ENCODE measurements at places on chromosomes 1 and 21.

GRCh38 chr21:37224861-37225839 lies 42.0 kb downstream of the VPS26C start:
- DNase-seq, result no peak

DNA sequence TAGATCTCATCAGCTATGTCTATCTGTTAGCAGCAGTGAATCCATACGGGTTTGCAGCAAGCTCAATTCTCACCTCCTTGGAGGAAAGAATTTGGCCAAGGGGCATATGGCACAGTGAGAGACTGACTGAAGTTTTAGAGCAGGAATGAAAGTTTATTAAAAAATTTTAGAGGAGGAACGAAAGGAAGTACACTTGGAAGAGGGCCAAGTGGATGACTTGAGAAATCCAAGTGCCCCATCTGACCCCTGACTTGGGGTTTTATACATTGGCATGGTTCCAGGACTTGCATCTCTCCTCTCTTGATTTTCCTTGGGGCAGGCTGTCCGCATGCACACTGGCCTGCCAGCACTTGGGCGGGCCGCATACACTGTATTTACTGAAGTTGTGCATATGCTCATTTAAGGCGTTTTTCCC lies 9.2 kb upstream of the OSBPL9 start:
- no peak for DNase-seq

DNA sequence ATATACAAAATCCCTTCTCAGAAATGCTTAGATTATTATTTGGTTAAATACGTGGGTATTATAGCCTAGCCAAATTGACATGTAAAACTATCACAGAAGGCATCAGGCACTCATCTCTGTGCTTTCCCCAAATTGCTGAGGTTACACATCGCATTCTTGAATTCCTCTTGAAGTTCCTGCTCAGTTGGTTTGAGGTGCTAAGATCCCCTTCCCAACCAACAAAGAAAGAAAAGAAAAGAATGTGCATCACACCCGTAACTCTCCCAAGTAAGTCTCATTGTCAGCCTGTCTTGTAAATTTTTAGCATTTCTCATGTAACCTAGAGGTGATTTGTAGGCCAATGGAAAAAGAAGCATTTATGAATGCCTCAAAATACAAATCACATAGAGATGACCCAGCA lies 539.2 kb upstream of the PRMT6 start:
- DNase-seq, result no peak

- no peak for DNase-seq
These were observed 822.8 kb downstream of the BRINP3 start for GRCh38 chr1:189654906-189655305.

GRCh38 chr1:119323216-119323982 lies 45.2 kb upstream of the HAO2 start:
- DNase-seq, result no peak

- DNase-seq, result no peak
These were observed 51.1 kb downstream of the CSMD2 start for GRCh38 chr1:34113887-34114286.

- DNase-seq, result no peak
These were observed 183.5 kb upstream of the DPYD start for GRCh38 chr1:98104289-98104688.

DNA sequence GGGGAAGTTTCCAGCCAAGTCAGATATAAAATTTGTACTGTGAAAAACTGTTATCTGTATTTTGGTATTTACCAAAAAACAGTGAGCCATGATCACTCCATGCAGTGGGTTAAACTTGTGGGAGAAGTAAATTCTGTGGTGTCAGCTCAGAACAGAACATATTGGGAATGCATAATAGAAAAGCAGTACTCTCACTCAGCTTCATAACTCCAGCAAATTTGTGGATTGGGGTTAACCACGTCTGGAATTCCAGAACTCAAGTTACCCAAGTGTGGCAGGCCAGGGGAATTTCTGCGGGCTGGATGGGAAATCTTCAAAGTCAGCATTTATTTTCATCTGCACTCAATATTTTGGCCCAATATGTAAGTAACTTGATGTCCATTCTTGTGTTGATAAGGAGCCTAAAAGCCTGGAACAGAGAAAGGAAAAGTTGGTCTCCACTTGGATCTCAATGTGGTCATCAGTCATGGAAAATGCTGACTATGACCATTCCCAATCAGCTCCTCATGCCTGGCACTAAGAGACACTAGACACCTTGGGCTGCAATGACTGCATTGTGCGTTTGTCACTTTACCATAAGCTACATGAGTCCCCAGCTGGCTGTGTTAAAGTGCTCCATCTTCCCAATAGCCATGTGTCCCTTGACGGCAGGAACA lies 39.1 kb upstream of the ENAH start:
- DNase-seq, result no peak

DNA sequence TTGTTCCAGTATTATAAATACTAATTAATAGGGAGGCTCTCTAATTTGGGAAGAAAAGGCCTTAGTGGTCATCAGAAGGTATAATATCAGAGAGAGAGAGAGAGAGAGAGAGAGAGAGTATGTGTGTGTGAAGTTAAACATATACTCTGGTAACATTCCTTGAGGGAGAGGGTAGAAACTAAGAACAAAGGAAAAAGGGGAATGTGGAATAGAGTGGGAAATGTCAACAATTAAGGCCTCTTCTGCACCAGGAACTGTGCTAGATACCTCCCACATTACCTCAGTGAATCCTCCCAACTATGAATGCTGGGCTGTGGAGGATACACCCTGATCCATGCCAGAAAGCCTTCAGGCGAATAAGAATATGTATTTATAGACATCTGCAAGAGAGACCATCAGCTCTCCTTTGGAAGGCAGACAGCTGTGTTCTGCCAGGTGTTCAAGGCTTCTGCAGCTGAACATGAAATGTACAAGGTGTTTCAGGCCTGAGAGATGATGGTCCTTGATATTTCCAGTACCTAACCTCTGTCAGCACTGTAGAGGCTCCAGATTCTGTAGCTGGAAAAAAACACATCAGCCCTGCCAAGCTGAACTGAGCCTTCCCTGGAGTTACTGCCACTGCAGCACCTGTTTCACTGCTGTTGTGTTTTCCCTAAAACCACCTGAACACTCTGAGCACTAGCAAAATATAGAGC lies 29.1 kb downstream of the TBX15 start:
- no peak for DNase-seq

- DNase-seq, result peak; percentile 84
These were observed 20.7 kb downstream of the FOXO6 start for GRCh38 chr1:41381692-41382479.

DNA sequence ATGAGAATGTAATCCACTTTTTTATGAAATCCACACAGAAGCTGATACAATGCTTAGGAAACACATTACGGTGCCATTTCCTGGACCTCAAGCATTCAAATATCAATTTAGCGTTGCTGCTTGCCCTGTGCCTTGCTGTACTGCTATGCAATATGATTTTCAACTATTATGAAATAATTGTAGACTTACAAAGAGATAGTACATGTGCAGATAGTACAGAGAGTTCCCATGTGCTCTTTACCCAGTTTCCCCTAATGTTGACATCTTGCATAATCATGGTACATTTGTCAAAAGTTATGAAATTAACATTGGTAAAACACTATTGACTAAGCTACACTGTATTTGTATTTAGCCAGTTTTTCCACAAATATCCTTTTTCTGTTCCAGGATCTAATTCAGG lies 37.7 kb upstream of the PTBP2 start:
- DNase-seq, result no peak

DNA sequence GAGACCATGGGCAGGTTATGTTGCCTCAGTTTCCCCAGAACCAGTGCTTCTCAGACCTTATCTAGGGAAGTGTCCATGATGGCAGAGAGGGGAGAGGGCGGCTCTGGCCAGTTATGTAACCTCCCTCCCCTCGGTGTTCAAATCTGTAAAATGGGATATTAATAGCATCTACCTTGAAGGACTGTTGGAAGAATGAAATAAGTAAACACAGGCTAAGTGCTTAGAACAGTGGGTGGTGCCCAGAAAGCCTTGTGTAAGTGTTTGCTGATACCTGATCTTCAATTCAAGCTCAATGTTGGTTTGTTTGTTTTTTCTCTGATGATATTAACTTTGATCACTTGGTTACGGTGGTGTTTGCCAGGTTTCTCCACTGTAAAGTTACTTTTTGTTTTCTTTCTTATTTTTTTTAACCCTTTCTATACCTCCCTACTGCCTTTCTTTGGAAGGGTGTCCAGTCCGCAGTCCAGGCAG lies 34.9 kb downstream of the EPHA2 start:
- DNase-seq, result no peak

GRCh38 chr1:244436336-244437085 lies 15.2 kb downstream of the ADSS2 start:
- no peak for DNase-seq

DNA sequence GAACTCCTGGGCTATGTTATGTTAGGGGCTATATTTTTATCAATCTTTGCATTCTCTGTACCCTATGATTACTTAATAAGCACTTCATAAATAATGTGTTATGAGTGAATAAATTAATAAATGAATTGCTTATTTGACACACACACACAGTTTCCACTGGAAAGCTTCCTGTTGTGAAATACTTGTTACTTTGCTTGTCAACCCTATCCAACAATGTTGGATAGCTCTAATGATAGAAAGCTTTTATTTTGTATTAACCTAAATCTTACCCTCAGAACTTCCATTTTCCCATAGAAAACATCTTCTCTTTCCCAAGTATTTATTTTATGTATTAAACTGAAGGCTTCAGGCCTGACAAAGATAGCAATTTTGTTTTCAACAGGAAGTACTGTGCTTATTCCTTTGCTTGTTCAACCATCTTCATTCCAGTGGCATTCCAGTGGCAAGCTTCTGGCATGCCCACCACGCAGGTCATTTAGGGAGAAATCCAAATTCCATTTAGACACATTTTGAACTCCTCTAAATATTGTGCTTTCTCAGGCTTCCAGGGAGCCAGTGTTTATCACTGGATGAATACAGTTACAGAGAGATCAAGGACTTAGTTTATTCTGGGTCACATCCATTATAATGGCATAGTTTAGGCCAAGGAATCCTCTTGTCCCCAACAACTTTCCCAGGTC lies 134.4 kb downstream of the TGFB2 start:
- no peak for DNase-seq

DNA sequence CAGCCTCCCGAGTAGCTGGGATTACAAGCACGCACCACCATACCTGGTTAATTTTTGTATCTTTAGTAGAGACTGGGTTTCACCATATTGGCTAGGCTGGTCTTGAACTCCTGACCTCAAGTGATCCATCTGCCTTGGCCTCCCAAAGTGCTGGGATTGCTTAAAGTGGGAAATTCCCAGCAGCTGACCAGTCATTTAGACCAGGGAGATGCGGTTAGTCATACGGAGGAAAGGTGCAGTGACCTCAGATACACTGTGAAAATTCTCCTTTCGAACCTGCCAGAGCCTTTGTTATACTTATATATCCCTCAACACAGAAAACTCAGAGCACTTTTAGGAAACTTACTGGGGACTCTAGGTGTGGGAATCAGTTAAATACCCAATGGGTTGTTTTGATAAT lies 39.6 kb downstream of the MAP10 start:
- DNase-seq, result no peak

Data from upper lobe of right lung (tissue), 1 donor.